ENCODE measurements at places on chromosomes 6 and 20. TPM values are rescaled to one million over a fixed set of nuclear protein-coding genes. Genes with fewer than 3 reads are reported as not detected.

DNA sequence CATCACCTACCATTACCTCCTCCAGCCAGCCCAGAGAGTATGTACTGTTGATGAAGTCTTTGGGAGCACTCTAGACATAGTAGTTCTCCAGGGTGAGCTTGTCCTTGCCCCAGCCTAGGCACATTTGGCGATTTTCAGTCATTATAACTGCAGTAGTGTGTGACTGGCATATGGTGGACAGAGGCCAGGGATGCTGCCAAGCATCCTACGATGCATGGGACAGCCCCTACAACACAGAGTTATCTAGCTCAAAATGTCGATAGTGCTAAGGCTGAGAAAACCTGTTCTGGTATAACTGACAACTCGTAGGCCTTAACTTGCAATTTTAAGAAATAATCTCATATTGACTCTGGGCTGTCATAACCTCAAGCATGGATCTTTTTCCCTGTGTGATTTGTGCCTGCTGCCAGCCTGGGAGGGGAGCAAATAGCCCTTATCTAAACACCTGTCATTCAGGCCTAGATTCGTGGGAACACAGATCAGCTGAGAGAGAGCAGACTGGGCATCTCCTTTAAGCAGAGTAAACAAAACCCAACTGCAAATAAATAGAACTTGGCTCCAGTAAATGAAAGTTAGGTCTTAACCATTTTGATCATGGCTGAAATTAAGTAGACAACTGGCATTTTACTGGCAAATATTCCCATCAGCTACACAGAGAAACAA lies 102.6 kb downstream of the SPTLC3 start:
- DNase-seq, result no peak

The TP53TG5 gene
- 0.16 TPM for total RNA-seq

The HDDC2 gene
- total RNA-seq, result 60.1 TPM

- DNase-seq, result no peak
Observed at GRCh38 chr20:51570739-51571459, 28.4 kb upstream of the NFATC2 start.

The SLC35D3 gene
- total RNA-seq, result not detected

DNA sequence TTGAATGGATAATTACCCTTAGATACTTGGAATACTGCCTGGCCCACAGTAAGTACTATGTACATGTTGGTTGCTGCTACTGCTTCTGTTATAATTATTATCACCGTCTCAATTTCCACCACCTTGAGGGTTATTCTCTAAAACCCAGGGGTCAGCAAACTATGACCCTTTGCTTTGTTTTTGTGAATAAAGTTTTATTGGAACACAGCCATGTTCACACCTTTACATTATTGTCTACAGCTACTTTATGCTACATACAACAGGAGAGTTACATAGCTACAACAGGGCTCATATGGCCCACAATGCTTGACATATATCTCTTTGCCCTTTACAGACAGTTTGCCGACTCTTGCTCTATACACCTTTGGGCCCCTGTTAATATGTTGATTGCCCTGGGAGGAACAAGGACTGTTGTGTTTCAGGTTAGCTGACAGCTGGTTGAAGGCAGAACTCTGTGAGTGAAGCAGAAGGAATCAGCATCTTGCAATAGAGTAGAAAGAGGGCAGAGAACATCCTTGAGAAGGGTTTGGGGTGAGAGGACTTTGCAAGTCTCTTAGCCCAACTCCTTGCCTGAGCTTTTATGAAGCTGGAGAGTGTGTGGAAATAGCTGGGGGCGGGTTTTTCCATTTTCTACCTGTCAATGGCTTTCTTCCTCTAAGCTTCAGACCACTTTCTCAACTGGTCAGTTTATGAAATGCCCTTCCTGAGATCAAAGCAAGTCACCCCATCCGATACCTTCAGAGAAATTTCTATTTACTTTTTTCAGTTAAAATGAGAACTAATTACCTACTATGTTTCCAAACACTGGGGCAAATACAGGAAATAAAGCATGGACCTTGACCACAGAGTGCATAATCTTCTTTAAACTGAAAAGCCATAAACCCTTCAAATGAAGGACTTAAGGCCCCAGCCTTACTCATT lies 3.5 kb upstream of the MEP1A start:
- DNase-seq, result no peak

DNA sequence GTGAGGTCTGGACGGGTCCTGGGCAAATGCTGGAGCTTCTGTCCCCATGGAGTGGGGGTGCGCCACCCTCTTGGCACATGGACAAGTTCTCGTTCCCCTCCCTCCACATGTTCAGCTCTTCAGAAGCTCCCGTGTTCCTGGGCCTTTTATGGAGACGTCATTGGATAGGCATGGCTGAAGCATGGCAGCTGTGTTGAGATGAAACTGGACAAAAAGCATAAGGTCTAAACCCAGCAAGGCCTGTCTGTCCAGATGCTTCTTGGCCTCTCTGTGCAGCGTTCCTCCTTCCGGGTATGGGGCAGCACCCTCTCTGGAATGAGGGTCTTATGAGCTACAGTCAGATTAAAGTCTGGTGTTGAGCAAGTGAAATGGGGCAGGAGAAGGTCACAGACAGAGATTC lies 26.8 kb downstream of the TBC1D20 start:
- no peak for DNase-seq

DNA sequence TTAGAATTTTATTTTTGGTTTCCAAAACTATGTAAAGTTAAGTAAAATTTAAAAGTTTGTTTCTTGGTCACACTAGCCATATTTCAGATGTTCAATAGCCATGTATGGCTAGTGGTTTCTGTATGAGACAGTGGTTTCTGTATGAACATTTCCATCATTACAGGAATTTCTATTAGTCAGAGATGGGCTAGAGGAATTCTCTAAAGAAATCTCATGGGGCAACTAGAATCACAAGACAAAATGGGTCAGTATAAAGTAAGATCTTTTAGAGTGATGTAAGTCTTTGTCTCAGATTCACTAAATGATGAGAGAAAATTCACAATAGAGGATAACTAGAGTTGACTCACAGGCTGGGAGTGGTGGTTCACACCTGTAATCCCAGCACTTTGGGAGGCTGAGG lies 149.0 kb downstream of the FUT9 start:
- no peak for DNase-seq

- DNase-seq, result no peak
Observed at GRCh38 chr6:28377879-28378278, 21.7 kb downstream of the ZSCAN12 start.

The CDH4 gene
- total RNA-seq, result 0.08 TPM

- DNase-seq, result no peak
Observed at GRCh38 chr20:41956338-41957074, 338.3 kb upstream of the CHD6 start.

GRCh38 chr6:88251301-88251700 lies 85.2 kb upstream of the CNR1 start:
- no peak for DNase-seq

DNA sequence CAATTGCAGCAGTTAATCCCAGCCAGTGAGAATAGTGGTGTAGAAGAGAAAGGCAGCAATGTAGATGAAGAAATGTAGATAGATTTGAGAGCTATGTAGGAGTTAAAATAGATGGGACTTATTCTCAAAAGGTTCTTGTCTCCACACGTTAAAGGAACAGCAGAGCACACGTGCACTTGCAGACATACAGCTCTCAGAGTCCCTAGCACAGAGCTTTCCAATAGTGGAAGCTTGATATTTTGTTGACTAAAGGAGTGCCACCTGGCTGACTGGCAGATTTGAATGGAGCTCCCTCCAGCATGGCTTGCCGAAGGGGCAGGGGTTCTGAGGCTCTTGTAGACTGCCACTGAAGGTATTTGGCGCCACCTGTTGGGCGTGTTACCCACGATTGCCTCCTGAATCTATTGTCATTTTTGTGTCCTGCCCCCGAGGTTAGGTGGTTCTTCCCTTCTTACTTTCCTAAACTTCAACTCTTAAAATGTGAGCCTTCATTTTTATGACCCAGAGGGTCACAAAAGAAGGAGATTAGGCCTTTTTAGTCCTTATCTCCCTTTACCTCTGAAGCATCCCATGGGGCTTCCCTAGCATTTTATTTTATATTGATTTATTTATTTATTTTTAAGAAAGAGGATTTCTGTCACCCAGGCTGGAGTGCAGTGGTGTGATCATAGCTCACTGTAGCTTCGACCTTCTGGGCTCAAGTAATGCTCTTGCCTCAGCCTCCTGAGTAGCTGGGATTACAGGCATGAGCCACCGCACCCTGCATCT lies 16.4 kb downstream of the BRD2 start:
- peak; percentile 79 for DNase-seq

- no peak for DNase-seq
Observed at GRCh38 chr20:35821807-35822242, 50.0 kb downstream of the PHF20 start.

DNA sequence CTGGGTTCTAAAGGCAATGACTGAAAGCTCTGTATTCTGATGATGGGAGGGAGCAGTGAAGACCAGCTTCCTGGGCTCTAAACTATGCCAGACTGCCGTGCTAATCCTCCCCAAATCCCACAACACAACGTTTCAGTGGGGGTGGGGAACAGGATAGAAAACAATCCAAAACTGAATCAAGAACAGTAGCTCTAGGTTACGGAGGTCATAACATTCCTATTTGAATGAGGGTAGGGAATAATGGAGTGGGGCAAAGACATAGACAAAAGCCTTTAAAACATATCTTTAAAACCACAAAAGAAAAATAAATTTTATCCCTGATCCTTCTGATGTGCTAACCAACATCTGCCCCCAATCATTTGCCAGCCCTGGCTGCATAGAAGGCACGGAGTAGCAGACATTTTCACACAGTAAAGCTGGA lies 7.8 kb downstream of the USP49 start:
- no peak for DNase-seq

The TRIM31 gene
- not detected for total RNA-seq
